ENCODE measurements at places on chromosomes 3 and 15.

DNA sequence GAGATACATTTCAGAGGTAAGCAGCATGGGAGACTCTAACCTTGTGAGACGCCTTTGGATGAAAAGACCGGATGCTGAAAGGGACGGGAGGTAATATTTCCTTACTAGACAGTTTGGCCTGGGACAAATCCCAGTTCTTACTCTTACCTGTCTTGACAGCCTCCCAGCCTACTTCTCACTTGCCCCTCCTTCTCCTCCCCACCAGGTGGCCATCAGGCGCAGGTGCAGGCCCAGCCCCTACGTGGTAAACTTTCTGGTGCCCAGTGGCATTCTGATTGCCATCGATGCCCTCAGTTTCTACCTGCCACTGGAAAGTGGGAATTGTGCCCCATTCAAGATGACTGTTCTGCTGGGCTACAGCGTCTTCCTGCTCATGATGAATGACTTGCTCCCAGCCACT is 6.3 kb downstream of the HTR3D start:
- no peak for DNase-seq

DNA sequence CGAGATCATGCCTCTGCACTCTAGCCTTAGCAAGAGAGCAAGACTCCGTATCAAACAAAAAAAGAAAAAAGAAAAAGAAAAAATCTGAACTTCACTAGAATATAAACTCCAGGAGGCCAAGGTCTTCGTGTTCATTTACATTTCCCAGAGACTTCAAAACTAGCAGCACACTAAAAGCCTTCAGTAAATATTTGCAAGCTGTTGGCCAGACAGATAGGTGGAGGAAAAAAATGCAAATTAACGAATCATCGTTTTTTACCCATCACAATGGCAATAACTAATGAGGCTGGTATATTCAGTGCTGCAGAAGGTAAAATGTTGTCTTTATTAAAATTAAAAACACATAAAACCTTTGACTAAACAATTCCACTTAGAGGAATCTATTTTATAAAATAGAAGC is 80.6 kb downstream of the CLASP2 start:
- DNase-seq = no peak

DNA sequence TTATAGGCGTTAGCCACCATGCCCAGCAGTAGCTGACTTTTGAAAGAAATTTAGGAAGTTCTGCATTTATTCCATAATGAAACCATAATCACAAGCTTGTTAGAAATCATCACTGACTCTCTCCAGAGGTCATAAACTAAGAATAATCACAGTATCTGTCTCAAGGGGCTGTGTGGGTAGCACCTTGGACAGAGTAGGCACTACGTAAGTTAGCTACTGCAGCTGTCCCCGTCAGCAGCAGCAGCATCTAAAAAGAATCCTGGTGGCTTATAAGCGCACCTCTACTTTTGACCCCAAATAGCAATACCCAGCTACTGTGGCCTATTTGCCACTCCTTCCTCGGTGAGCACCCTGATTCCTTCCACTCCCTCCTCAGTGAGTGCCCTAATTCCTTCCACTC is 57.8 kb upstream of the RPL35A start:
- no peak for DNase-seq

DNA sequence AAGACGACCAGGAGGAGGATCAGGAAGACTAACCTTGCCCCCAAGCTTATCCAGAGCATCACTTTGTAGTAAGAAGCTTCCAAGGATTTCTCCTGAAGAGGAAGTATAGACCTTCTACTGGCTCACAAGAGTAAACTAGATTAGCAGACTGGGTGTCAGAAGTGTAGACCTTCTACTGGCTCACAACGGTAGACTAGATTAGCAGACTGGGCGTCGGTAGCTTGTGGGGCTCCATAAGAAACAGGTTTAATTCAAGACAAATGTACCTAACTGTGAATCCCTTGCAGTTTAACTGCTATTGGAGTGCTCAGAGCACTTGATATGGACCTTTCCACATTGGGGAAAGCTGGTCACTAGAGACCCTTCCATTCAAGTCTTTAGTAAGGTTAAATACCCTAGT is 12.9 kb downstream of the FBXO40 start:
- DNase-seq = no peak
